ENCODE measurements at places on chromosomes 4 and X. TPM values are rescaled to one million over a fixed set of nuclear protein-coding genes. Genes with fewer than 3 reads are reported as not detected.

GRCh38 chr4:109010521-109010920 is 247.7 kb upstream of the ETNPPL start:
- H3K27me3 ChIP-seq = no peaks in the 10 kb centered on the region
- no peak overlapping the region for H3K27ac ChIP-seq
- H3K4me1 ChIP-seq = no peaks in the 10 kb centered on the region
- no peak overlapping the region for H3K4me3 ChIP-seq
- H3K36me3 ChIP-seq = no peaks in the 10 kb centered on the region
- DNase-seq = no peak

DNA sequence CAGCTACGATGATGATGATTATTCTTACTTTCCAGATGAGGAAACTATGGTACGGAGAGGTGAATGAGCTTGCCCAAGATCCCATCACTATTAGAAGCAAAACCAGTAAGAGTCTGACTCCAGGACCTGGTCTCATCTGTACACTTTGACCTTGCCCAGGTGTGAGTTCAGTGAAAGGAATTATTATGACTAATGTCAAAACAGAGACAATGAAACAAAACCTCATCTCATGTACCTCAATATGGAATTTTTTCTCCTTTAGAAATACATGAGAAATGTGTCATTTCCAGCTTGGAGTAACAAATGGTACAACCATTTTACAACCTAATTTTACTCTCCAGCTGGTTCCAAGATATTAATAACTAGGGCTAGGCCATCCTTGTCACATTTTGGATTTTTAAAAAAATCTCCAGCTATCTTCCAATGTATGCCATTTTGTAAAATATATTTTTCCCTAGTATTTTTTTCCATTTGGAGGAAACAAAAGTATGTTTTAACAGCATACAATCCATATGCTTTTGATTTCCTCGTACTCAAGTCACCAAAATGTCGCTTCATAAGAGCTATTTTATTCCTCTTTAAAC is 213.8 kb downstream of the PTTG2 start:
- peaks cover 11% of the 10 kb centered on the region for H3K4me1 ChIP-seq
- no peaks in the 10 kb centered on the region for H3K36me3 ChIP-seq
- H3K27me3 ChIP-seq = no peaks in the 10 kb centered on the region
- no peak overlapping the region for H3K27ac ChIP-seq
- H3K4me3 ChIP-seq = no peak overlapping the region
- peak; percentile 49 for DNase-seq

DNA sequence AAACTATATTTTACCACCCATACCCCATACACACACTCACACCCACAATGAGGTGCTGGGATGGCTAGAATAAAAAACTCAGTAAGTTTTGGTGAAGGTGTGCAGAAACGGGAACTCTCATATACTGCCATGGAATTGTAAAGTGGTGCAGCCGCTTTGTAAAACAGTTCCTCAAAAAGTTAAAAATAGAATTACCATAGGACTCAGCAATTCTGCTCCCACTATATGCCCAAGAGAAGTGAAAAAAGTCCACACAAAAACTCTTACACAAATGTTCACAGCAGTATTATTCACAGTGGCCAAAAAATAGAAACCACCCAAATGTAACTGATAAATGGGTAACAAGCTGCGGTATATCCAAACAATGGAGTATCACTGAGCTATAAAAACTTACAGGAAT is 6.5 kb downstream of the CENPU start:
- no peak overlapping the region for H3K4me3 ChIP-seq
- H3K27ac ChIP-seq = no peak overlapping the region
- peaks cover 42% of the 10 kb centered on the region for H3K36me3 ChIP-seq
- peaks cover 16% of the 10 kb centered on the region for H3K4me1 ChIP-seq

- no peak overlapping the region for H3K27ac ChIP-seq
- no peaks in the 10 kb centered on the region for H3K4me1 ChIP-seq
- H3K36me3 ChIP-seq = peaks cover 11% of the 10 kb centered on the region
- no peak overlapping the region for H3K4me3 ChIP-seq
These were observed 57.0 kb downstream of the HPGDS start for GRCh38 chr4:94285666-94286065.

DNA sequence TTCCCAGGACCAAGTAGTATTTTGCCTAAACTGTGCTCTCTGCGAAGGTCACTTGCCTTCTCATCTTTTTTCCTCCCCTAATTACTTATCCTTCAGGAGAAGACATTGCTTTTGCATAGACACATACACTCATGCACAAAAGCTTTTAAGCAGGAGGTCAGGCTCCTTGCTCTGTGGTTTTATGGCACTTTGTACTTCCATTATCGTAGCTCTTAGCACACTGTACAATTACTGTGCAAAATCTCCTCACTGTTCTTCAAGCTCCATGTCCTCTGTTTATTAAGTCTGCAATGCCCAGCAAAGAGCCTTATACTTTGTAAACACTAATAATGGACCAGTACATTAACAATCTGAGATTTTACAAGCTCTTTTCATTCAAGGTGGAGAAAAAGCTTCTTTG is 188.4 kb upstream of the GNPDA2 start:
- no peak for DNase-seq
- no peaks in the 10 kb centered on the region for H3K36me3 ChIP-seq
- no peaks in the 10 kb centered on the region for H3K4me1 ChIP-seq

GRCh38 chr4:160175064-160175643 is 1072.3 kb downstream of the RAPGEF2 start:
- no peaks in the 10 kb centered on the region for H3K27me3 ChIP-seq
- 0 out of 2 replicates have a peak, but pooled peaks cover 2% of the 10 kb centered on the region for H3K4me1 ChIP-seq
- no peak overlapping the region for H3K27ac ChIP-seq
- no peaks in the 10 kb centered on the region for H3K36me3 ChIP-seq

MID1 gene
- total RNA-seq = 21.9 TPM

TLR1 gene
- total RNA-seq = 0.40 TPM

TLR3 gene
- total RNA-seq = not detected

ERAS gene
- not detected for total RNA-seq

RPL34 gene
- 478 TPM for total RNA-seq

Data from PC-3 (cell line).